Activated T-helper 1 cell treated with Interleukin-2 at 50 U/mL for 16 hours (primary cell): ENCODE measurements at places on chromosomes 12 and 14.

DNA sequence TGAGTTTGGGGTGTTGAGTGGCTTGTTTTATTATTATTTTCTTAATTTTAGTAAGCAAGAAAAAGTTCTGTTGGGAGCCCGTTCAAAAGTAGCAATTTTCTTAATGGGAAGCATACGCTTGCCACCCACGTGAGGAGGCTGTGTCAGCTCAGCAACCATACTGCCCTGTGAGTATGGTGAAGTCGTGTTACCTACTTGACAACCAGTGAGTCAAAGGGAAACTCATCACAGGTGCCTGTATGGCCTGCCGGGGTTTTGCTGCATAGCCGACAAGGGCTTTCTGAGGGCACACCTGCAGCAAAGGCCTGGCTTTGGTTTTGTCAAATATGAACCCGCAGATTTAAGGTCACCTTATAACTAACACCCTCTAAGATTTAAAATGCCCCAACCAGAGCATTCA is 31.1 kb downstream of the PITPNM2 start:
- DNase-seq: no peak

DNA sequence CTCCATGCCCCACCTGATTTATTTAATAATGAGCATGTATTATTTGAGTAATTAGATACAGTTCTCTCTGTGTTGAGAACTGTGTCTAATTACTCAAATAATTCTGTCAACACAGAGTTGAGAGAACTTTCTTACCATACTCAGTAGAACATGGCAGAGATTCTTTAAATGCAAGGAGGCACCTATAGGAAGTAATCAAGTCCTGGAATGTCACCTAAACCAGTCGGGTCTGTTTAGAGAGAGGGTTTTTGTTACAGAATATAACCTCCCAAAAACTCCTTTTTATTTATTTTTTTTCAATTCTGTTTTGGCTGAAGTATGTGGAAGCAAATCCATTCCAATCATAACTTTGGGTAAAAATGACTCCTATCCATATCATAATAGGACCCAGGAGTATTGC is 37.5 kb upstream of the CIT start:
- no peak for DNase-seq

- DNase-seq: no peak
Measured at GRCh38 chr12:100171248-100171647, 28.6 kb upstream of the BLTP3B start.

DNA sequence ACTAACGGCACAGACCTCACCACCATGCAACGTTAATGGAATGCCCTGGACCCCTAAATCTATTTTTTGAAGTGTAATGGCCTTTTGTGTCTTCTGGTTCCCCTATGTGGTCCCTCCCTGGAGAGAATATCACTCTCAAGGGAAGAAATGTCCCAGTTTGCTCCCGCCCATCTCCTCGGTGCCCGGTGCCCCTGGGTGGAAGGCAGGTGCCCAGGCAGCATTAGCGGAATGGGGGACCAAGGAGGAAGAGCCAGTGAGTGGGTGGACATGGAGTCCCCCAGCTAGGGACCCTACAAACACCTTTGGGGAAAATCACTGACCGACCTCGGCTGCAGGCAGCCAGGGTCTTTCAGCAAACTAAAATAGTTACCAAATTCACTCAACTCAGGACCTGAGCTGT is 212.1 kb upstream of the RTL1 start:
- no peak for DNase-seq

GRCh38 chr14:58026967-58027366 is 125.0 kb downstream of the ARMH4 start:
- DNase-seq: no peak

- no peak for DNase-seq
Measured at GRCh38 chr12:64090047-64090446, 132.0 kb downstream of the KICS2 start.

DNA sequence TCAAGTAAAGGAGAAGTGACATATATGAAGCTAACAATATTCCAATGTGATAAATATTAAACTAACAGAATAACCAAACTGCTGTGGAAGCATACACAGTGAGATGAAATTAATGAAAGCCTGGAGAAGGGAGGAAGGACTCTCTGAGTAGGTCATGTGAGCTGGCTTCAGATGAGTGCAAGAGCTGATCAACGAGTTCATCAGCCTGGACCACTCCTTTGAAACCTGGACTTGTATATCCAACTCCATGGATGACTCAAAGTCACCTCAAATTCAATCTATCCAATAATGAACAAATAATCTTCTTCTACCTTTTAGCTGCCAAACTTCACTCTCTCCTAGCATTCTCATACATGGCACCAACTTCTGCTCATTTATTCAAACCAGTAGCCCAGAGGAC is 246.1 kb downstream of the SSPN start:
- DNase-seq: no peak

- no peak for DNase-seq
Measured at GRCh38 chr14:94775871-94776210, 5.9 kb upstream of the GSC start.

- DNase-seq: no peak
Measured at GRCh38 chr12:124179936-124180607, 114.8 kb upstream of the RFLNA start.

DNA sequence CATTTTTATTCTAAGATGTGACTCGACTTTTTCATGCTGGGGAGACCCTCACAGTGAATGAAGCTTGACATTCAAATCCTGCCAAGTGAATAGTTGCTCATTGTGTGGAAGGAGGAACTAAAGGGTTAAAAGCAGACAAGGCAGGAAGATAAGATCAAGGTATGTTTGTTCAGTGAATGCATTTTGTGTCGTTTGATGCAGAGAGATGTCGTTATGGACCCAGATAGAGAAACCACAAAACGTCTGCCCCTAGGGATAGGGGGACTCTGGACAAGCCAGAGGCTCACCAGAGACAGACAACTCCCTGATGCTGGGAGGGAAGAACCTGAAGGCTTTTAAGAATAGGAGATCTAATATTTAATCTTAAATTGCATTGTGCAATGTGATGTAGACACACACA is 72.5 kb upstream of the MYL2 start:
- no peak for DNase-seq

DNA sequence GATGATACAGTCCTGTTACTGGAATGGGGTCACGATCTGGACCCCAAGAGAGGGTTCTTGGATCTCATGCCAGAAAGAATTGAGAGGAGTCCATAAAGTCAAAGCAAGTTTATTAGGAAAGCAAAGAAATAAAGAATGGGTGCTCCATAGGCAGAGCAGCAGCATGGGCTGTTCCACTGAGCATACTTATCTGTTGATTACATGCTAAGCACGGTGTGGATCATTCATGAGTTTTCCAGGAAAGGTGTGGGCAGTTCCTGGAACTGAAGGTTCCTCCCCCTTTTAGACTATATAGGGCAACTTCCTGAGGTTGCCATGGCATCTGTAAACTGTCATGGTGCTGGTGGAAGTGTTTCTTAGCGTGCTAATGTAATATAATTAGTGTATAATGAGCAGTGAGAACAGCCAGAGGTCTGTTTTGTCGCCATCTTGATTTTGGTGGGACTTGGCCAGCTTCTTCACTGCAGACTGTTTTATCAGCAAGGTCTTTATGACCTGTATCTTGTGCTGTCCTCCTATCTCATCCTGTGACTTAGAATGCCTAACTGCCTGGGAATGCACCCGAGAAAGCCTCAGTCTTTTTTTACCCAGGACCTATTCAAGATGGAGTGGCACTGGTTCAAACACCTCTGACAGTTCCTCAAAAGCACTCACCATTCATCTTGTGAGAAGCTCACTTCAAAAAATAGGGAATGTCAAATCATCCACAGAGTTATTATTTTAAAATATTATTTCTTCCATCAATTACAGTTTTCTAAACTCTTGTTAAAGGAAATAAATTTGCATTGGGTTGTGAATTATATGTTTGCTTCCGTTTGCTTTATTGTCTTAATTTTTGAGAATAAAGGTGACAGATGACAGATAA is 1358.8 kb upstream of the TMEM132C start:
- DNase-seq: no peak

DNA sequence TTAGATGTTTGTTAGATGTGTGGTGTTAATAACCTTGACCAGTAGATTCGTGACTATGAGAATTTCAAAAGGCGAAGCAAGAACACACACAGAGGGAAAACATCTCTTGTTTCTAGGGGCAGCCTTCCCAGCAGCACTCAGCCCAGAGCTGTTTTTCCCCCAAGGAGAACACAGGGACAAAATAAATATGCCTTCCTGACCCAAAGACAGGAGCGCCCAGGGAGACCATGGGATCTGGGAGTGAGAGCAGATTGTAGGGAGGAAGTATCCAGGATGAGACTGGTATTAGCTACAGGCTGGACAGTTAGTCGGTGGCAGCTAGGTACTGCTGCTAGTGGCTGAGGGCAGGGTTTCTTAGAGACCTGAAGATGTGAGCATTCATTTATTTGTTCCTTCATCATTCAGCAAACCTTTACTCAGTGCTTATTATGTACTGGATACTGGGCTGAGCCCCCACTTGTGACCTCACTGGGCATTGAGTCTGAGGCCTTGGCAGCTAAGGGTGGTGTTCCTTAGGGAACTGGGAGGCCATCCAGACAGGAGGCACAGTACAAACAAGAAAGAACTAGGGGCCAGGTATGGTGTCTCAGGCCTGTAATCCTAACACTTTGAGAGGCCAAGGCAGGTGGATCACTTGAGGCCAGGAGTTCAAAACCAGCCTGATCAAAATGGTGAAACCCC is 469.8 kb downstream of the ZFP36L1 start:
- no peak for DNase-seq

DNA sequence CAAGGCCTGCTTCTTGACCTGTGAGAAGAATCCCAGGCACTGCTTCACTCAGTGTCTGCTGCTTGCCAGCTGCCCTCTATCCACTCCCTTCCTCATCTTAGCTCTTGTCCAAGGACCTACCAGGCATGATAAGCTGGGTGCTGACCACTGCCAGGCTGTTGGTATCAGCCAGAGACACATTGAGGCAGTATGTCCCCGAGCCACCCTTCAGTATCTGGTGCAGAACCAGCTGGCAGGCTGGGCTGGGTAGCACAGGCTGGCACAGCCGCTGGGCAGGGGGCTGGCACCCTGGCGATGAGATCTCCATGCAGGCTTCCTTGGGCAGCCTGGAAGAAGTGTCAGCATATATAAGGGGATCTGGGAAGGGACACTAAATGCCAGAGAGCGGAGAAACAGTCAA is 10.5 kb downstream of the PMEL start:
- DNase-seq: no peak

GRCh38 chr12:52198454-52199215 is 6.8 kb upstream of the KRT80 start:
- no peak for DNase-seq

DNA sequence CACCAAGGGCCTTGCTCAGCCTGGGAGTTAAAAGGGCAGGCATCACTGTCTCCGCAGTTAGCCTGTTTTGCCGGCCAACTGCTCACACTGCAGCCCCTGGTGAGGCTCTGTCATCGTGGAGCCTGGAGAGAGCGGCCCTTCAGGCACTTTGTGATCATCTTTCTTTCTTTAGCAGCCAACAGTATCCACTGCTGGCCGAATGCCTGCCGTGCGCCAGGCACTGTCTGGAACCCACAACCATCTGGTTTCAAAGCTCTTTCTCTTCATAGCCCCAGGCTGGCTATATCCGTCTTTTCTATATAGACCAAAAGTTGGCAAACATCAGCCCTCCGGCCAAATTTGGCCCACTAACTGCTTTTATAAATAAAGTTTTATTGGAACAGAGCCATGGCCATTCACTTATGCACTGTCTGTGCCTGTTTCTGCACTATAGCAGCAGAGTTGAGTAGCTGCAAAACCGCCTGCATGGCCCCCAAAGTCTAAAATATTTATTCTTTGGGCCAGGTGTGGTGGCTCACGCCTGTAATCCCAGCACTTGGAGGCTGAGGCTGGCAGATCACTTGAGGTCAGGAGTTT is 29.5 kb downstream of the SLC8B1 start:
- no peak for DNase-seq

DNA sequence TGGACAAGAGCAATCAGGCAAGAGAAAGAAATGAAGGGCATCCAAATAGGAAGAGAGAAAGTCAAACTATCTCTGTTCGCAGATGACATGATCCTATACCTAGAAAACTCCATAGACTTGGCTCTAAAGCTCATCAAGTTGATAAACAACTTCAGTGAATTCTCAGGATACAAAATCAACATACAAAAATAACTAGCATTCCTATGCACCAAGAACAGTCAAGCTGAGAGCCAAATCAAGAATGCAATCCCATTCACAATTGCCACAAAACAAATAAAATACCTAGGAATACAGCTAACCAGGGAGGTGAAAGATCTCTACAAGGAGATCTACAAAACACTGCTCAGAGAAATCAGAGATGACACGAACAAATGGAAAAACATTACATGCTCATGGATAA is 417.5 kb upstream of the ATP2B1 start:
- DNase-seq: no peak

DNA sequence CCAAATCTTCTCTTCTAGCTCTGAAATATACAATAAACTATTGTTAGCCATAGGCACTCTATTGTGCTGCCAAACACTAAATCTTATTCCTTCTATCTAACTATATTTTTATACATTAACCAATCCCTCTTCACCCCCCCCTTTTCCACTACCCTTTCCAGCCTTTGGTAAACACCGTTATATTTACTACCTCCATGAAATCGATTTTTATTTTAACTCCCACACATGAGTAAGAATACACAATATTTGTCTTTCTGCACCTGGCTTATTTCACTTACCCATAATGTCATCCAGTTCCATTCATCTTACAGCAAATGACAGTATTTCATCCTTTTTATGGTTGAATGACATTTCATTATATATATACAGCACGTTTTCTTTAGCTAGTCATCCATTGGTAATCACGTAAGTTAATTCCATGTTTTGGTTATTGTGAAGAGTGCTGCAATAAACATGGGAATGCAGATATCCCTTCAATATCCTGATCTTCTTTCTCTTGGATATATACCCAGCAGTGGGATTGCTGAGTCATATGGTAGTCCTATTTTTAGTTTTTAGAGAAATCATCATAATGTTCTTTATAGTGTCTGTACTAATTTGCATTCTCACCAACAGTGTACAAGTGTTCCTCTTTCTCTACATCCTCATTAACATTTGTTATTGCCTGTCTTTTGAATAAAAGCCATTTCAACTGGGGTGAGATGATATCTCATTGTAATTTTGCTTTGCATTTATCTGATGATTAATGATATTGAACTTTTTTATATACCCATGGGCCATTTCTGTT is 34.2 kb upstream of the PLBD1 start:
- no peak for DNase-seq

GRCh38 chr14:68585690-68586089 is 207.2 kb downstream of the ZFP36L1 start:
- no peak for DNase-seq
